ENCODE measurements at places on chromosomes 1 and 21.

- DNase-seq, result no peak
Observed at GRCh38 chr1:18812453-18812939, 47.0 kb downstream of the TAS1R2 start.

DNA sequence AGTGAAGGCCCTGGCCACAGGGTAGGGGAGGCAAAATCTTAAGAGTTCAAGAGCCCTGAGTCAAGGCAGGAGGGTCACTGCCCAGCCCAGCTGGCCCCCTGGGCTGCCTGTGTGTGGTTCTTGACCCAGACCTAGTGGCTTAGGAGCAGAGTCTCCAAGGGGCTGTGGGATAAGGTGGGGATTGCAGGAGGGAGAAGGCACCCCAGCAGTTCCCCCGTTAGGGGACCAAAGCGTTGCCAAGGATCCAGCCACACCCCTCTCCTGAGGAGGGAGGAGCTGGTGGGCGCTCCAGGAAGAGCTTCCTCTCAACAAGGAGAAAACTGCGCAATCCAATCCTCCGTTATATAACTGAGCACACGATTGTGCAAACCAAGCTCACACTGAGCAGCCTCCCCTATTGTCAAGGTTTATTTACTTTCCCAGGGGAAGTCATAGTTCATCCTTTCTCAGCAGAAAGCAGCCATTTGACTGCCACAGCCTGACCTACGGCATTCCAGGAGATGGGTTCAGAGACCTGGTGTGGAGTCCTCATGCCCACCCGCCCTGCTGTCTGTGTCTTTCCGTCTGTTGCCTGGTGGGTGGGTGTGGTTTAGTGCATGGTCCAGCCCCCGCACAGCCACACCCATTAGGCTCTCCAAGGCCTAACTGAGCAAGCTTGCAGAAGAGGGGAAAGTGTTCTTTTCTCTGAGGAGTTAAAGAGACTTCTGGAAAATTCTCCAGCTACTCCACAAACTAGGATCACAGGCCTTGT, 3.5 kb downstream of the EPHX1 start:
- DNase-seq, result no peak

DNA sequence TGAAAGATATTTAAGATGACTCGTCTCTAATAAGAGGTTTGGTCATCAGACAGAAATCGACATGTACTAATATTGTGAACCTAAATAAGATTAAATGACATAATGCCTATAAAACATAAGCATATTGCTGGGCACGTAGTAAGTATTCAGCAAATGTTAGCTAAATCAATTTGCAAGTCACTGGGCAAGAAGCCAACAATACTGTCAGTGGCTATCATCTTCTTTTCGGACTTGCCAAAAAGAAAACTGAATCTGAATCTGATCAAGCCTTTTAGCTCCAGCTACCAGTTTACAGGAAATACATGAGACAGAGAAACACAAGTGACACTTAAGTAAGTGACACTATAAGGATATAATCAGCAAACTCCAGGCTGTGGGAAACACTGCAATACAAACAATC, 46.0 kb downstream of the RPL5 start:
- DNase-seq, result peak; percentile 20

- DNase-seq, result no peak
Observed at GRCh38 chr1:221394011-221394544, 347.8 kb downstream of the DUSP10 start.

DNA sequence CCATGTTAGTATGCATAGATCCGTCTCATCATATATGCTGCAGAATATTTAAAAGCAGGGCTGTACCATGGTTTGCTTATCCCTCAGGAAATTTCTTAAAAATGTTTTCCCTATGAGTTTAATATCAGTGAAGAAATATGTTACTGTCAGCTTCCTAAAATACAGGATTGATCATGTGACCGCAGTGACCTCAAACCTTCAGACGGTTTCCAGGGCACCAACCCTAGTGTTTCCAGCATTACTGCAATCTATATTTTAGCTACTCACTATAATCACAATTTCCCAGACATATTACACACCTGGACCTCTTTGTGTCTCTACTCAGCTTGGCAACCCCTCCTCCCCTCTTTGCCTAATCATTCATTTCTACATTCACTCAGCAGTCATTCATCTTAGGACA, 7.7 kb upstream of the SDHB start:
- DNase-seq, result no peak

DNA sequence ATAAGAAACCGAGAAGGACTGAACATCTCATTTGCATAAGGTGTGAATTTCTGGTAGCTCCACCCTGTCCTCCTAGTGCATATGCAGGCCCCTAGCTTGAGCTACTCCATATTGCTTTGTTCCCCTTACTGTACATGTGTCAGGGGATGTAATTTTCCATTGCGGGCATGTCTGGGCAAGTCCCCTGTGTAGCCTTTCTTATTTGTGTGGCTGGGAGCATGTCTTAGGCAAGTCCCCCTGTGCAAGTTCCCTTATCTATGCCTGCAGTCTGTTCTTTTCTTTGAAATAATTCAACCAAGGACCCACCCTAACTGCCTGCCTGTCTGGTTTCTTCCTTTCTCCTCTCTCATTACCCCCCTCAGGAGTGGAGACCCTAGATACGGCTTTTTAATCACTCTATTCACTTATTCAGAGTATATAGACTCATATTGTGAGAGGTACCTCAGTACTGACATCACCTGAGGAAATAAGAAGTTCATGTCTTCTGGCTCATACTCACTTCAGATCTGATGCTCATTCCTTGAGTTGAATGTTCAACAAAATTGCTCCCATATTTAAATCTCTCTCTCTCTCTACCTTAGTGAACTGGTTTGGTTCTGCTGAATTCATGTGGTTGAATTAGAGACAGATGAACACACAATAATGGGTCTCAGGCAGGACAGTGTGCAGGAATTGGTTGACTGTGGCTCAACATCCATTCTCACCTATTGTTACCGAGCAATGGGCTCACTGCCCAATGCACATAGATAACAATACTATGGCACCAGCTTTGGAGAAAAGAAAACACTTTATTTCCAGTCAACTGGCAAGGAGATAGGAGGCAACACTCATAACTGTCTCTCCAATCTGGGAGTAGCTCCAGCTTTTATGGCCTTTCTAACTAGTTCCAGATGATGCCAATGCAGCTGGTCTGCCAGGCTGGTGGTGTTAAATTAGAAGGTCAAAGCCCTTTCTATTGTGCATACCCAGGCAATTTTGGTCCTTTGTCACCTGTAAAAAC, 27.9 kb upstream of the NPL start:
- DNase-seq, result no peak

DNA sequence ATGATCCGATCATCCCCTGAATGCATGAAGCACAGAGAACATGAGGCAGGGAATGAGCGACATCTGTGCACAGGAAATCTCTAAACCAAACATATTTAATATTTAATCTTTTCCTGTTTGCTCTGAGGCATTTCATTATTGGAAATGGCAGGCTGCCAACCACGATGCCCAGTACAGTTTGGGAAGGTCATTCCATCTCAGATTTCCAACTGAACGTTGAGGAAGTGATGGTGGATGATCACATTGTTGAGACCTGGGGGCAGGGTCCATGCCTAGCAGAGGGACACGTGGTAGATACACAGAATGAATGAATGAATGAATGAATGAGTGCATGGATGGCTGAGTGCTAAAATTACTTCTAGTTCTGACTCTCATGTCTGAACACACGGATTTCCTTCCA, 15.9 kb upstream of the FASLG start:
- no peak for DNase-seq
